Stimulated activated naive CD4-positive, alpha-beta T cell treated with Interleukin-2 at 50 U/mL for 16 hours (primary cell): ENCODE measurements at places on chromosomes 2 and 18.

- no peak for DNase-seq
Measured at GRCh38 chr2:72982219-72982618, 64.9 kb downstream of the EMX1 start.

- no peak for DNase-seq
Measured at GRCh38 chr18:22103647-22104031, 65.8 kb upstream of the GATA6 start.

GRCh38 chr18:56021136-56021808, 433.3 kb upstream of the TCF4 start:
- DNase-seq, result no peak

DNA sequence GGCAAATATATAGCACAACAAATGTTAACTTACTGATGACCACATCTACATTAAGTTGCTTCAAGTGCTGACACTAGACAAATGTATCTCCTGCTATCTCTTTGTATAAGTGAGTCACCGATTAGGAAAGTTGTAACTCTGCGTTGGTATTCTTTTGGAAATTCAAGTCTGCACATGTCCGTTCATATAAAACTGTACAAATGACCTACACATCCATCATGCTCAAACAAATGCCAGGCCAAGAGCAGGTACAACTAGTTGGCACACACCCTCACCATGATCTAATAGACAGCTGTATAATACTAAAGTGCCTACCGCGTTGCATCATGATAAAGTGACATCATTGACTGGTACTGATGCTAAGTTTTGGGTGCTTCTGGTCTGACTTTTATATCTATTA, 141.1 kb downstream of the RBMS1 start:
- DNase-seq, result no peak

- DNase-seq, result no peak
Measured at GRCh38 chr2:39913648-39914461, 134.8 kb upstream of the THUMPD2 start.

DNA sequence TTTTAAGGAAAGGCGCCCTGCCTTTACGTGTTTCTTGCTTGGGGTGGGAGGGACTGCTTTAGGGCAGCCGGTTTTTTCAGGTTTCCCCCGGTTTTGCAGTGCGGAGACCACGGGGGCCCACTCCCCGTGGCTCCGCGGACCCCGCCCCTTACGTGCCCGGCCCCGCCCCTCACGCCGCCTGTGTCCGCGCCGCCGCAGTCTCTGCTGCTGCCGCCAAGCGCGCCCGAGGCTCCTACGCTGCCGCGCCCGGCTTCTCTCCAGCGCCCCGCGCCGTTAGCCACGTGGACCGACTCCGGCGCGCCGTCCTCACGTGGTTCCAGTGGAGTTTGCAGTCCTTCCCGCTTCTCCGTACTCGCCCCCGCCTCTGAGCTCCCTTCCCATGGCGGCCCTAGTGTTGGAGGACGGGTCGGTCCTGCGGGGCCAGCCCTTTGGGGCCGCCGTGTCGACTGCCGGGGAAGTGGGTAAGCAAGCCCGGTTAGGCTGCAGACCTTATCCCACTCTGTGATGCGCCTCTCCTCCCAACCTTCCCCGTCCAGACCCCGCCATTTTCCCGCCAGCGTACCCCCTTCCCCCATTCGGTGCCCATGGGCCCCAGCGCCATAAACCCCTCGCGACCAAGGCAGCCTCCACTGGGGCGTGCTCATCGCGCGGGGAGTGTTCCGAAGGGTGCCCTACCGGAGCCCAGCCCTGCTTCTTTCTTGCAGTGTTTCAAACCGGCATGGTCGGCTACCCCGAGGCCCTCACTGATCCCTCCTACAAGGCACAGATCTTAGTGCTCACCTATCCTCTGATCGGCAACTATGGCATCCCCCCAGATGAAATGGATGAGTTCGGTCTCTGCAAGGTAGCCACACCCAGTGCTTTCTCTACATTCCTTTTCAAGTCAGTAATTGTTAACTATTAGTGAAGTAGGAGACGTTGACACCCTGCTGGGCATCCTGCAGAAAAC, at the start of gene CAD:
Gene CAD (plus strand): TSS at position 197 of the 949 bp plus-strand sequence. CDS start 183 bp downstream, at position 380.
- peak; percentile 87 for DNase-seq

DNA sequence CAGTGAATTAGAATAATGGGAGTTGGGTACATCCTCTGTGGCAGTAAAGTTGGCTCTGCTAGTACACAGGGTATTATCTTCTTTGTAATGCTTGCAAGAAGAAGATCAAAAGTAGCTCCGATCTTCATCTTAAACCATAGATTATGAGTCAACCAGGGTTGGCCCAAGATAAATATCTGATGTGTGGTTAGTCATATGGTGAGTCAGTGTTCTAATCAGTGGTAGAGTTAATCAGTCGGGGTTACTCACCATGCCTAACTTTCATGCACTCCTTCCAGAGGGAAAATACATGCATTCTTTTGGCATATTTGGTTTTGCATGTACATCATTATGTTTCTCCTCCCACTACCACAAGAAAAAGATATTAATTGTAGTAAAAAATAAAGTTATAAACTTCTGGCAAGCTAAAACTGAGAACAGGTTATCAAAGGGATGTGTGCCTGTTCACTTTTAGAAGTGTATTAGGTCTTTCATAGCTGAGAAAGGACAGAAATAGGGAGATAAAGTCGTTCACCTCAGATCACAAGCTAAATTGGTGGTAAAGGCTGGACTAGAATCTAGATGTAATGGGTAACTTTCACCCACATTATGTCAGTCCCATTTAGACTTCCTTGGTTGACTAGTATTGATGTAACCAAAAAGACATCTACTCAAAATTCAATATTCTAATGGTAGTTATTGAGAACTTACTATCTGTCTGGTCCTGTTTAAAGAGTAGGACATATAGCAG, 684.4 kb downstream of the IRS1 start:
- DNase-seq, result no peak

DNA sequence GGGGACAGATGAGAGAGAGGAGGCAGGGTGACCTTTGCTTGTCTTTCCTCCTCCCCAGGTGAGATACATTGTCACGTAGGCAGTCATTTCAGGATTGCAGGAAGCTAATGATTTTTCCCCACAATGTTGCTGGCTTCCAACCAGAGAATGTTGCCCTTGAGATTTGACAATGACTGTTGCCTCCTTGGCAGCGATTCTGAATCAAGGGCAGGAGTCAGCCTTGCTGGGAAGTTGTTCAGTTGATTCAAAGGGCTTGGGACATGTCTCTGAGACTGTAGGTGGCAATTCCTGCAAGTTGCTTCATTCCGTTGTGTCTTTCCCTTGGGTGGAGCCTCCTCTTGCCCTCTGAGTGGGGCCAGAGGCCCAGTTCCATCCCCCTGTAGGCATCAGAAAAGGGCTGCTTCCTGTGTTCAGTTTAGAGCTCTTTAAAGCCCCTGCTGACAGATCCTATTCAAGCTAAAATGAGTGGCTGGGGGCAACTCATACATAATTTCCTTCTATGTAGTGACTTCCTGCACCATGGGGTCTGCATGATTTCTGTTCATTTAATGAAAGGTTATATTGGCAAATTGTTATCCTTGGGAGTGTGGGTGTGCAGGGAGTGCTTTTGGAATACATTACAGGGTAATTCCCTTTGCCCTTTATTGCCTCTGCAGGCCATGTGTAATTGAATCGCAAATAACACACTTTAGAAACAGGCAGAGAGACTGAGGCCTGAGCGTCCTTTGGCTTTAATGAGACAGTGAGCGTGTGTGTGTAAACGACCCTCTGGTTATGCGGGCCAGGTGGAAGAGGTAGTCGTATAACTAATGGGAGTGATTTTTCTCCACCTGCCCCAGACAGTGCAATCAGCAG, 52.4 kb downstream of the GPR39 start:
- DNase-seq, result no peak
